ENCODE measurements at places on chromosomes 3 and 15.

DNA sequence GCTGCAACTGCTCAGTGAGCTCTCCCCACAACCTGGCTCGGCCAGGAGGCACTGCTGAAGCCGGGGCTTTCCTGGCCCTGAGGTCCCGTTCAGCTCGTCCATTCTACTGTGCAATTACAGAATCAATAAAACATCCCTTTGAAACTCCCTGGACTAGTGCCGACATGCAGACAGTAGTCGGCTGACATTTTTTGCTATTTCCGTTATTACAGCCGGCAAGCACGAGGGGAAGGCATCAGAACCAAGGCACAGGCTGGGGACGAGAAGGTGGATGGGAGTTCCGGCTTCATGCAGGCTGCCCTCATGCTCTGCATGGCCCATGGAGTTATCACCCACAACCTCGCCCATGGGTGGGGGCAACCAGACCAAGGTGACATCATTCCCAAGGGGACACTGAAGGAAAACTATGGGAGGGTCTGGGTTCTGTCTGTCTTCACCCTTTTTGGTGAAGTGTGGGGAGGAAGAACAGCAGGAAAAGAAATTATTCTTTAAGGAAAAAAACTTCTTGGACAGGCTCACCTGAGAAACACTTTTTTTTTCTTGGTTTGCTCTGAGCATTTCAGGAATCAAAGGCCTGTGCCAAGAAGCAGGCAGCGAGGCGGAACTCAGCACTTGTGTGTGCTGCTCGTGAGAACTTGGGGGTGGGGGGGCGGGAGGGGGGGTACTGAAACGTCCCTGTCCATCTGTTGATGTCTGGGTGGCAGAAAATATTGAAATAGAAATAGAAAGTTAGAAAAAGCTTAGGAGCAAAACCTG is 154.5 kb downstream of the FOXP1 start:
- DNase-seq: peak; percentile 56

DNA sequence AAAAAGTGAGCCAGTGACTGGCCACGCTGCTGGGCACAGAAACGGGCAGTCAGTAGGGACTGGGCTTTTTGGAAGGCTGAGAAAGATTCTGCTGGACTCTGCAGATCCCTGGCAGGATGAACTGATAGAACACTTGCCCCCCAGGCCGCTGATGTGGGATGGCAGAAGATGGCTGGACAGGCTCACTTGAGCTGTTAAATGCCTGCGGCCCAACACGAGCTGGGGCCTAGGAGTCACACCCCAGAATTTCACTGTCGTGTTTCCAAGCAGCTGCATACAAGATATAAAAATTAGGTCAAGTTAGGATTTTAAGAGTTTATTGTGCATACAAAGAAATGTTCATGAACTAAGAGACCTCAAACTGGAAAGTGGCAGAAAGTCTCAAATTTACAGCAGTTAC is 26.9 kb downstream of the GLDN start:
- no peak for DNase-seq

- DNase-seq: no peak
These were observed 58.1 kb upstream of the SLC25A36 start for GRCh38 chr3:140883428-140884040.

- DNase-seq: no peak
These were observed 29.4 kb downstream of the GPR176 start for GRCh38 chr15:39890621-39891020.

DNA sequence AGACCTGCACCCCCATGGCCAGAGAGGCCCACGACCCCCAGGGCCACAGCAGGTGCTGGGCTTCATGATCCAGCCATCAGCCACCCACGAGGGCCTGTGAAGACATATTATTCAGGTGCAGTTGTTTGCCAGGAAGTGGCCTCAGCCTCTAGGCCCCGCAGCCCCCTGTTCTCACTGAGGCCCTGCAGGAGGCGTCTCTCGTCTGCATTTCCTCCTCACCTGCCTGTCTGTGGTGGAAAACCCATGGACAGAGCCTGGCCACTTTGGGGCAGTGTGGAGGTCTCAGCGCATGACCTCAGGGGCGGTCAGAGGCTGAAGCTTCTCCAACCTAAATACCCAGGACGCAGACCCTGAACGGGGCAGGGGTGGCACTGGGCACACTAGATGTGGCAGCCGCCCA is 18.6 kb downstream of the UROC1 start:
- no peak for DNase-seq

GRCh38 chr3:105353485-105354161 is 13.1 kb upstream of the ALCAM start:
- no peak for DNase-seq

DNA sequence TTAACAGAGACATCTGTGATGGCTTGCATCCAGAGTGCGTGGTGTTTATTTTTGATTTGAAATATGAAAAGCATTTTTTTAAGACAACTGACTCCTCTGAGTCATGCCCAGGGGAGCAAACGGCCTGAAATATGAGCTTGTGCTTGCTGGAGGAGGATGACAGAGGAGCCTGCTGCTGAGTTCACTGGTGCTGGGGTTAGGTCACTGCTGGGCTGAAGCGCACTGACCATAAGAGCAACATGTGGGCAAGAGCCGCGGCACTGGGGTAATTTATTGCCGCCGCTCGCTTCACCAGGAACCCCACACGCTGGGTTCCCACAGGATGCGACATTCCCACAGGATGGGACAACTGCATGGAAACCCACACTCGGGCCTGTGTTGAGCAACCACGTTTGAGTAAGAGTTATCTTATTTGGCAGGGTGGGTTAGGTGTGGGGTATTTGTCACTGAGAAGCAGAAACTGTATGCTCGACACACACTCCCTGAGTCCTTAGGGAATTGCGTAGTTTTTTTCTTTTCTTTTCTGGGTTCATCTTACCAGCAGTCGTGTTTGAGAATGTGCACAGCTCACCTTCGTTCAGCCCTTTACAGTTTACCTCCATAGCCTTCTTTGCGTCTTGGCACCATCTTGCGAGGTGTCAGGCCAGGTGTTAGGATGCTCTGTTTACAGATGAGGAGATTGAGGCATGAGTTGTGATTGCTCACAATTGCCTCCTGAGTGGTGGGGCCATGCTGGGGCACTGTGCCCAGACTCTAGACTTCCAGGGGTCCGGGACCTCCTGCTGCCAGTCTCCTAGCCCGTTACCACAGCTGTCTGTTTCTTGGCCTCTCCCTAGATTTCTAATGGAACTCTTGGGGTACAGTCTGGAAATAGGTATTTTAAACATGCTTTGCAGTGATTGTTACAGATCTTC is 60.4 kb downstream of the SMAD3 start:
- no peak for DNase-seq

DNA sequence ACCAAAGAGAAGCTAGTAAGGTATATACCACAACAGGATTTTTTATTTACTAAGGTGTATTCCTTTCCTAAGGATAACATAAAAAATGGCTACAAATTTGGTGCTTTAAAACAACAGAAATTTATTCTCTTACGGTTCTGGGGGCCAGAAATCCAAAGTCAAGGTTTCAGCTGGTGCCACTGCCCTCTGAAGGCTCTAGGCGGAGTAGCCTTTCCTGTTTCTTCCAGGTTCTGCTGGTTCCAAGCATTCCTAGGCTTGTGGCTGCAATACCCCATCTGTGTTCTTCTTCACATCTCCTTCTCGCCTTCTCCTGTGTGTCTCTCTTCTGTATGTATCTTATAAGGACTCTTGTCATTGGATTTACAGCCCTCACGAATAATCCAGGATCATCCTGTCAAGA is 549.9 kb downstream of the GRM7 start:
- DNase-seq: no peak

- DNase-seq: no peak
These were observed 798.2 kb downstream of the GRM7 start for GRCh38 chr3:7659079-7659478.

DNA sequence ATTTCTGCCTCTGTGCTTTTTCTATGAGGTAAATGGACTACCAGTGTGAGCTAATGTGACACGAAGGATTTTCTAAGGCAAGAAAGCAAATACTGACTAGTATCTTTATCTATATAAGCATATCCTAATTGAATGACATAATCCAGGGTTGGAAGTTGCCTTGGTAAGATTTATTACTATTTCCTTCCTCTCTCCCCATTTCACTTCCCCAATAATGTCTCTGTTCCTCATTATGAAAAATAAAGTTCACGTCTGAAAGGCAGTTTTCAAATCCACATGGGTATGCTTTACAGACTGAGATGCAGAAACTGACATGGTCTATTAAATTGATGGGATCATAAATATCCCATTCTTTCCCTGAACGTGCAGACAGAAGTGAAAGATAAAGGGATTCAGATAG is 86.0 kb downstream of the DTWD1 start:
- DNase-seq: no peak

- DNase-seq: no peak
These were observed 54.7 kb downstream of the FAM98B start for GRCh38 chr15:38508647-38509046.

DNA sequence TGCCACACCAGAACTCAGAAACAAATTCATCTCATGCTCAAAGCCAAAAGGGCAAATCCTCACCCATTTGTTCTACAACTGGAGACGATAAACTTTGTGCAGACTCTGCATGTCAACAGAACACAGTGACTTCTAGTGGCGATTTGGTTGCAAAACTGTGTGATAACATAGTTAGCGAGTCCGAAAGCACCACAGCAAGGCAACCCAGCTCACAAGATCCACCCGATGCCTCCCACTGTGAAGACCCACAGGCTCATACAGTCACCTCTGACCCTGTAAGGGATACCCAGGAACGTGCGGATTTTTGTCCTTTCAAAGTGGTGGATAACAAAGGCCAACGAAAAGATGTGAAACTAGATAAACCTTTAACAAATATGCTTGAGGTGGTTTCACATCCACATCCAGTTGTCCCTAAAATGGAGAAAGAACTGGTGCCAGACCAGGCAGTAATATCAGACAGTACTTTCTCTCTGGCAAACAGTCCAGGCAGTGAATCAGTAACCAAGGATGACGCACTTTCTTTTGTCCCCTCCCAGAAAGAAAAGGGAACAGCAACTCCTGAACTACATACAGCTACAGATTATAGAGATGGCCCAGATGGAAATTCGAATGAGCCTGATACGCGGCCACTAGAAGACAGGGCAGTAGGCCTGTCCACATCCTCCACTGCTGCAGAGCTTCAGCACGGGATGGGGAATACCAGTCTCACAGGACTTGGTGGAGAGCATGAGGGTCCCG is 199.7 kb downstream of the AKAP13 start:
- no peak for DNase-seq

- DNase-seq: no peak
These were observed 7.3 kb upstream of the FURIN start for GRCh38 chr15:90860942-90861675.

- DNase-seq: no peak
These were observed 86.0 kb downstream of the CPNE4 start for GRCh38 chr3:131948806-131949205.

GRCh38 chr3:102481050-102481449 is 46.2 kb downstream of the ZPLD1 start:
- no peak for DNase-seq

- no peak for DNase-seq
These were observed 3.1 kb downstream of the HHATL start for GRCh38 chr3:42699511-42699971.

DNA sequence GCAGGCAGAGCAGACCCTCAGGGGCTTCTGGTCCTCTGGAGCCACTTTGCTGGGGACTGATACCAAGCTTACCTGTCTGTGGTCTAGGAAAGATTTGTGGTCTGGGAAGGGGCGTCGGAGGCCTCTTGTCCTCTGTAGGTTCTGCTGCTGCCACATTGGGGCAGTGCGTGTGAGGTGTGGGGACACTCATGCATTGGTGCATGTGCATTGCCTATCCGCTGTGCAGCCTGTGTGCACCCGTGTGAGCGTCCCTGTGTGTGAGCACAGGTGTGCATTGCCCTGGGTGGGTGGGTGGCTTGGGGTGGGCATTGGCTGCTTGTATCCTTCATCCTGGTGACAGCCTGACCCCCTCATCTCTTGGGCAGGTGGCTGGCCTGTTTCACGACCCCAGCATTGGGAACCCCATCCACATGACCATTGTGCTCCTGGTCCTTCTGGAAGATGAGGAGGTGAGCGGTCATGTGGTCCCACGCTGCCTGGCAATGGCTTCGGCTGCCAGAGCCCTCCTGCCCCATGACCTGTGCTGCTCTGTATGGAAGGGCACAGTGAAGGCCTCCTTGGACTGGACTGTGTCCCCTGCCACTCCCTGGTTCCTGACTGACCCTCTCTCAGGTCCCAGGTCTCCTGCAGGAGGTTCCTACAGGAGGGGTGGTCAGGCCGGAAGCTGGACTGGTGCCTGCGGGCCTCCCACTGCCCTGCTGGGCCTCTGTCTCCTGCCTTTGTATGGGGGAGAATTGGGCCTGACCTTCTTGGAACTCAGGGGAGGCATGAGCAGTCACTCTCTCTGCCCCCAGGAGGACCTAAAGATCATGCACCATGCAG is 41.5 kb downstream of the SAXO2 start:
- DNase-seq: no peak

DNA sequence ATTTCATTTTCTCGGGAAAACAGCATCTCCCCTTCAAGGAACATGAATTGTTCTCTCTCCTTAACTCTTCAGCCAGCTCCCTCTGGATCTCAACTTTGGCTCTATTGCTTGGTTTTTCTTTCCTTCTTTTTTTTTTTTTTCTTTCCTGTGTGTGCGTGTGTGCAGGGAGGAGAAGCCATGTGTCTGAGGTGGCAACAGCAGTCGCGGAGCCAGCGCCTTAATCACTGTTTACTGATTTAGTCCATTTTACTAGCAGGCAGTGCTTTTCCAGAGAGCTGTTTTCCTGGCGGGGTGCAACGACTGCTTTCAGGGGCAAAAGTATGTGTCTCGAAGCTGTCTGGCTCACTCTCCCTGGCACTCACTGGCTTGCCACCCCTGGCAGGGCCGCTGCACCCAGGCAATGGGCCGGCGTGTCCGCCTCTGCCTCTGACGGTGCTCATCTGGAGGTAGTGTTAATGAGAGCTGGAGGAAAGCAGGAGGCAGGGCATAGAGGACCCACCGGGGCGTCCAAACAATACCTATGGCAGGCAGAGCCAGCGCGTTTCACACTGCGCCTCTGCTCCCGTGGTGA is 835.4 kb upstream of the NR2F2 start:
- no peak for DNase-seq

GRCh38 chr3:98563661-98564281 is 29.6 kb downstream of the CPOX start:
- no peak for DNase-seq

- no peak for DNase-seq
These were observed 45.1 kb upstream of the C15orf39 start for GRCh38 chr15:75156326-75157215.

DNA sequence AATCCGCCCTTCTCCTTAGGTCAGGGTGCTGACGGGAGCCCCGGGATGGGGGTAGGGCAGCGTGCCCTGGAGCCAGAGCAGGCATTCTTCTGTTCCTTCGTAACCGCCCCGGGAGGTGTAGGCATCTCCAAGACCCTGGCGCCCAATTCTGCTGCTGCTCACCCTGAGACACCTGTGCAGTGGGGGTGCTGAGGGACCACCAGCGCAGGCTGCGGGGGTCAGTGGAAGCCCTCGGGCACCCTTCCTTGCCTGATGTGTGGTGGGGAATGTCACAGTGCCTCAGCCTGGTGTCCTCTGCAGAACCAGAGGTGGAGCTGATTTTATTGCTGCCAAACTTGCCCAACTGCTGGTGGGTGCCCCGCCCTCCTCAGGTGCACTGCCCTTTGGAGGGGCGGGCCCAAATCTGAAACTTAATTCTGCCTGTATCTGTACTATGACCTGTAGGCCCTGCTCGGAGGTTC is 7.3 kb downstream of the CSK start:
- no peak for DNase-seq
